Activated naive CD8-positive, alpha-beta T cell treated with anti-CD3 and anti-CD28 coated beads for 36 hours (primary cell): ENCODE measurements at places on chromosomes 4 and X. TPM values are rescaled to one million over a fixed set of nuclear protein-coding genes. Genes with fewer than 3 reads are reported as not detected.

GRCh38 chr4:8704632-8705031 lies 112.1 kb downstream of the CPZ start:
- no peak for DNase-seq

HSD17B13 gene
- total RNA-seq = not detected

DNA sequence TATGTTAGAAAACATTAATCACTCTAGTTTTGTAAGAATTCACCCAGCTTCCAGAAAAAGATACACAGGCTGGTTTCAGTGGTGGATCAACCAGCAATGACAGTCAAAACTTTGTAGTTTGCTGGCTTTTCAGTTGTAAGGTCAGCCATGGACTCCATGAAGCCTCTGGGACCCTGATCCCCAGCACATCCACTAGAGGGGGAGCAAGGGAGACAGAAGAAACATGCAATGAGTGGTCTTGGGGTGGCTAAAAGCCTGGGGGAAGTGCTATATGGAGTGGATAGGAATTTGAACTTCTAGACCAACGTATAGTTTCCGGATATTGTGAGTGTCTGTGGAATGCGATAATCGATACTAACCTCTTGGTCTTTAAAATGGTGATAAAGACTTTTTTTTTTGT lies 72.7 kb downstream of the AFF2 start:
- no peak for DNase-seq

DNA sequence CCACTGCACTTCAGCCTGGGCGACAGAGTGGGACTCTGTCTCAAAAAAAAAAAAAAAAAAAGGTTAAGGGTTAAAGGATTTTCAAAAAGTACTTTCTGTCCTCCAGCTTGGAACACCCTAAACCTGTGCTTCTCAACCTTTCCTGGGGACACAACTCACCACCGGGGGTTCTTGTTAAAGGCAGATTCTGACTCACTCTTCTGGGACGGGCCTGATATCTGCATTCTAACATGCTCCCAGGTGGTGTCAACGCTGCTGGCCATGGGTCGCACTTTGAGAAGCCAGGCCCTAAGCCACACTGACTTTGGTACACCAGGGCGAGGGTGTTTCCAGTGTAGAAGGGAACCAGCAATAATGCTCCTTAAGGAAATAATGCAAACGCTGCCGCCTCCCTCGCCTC lies 46.1 kb downstream of the AFAP1 start:
- no peak for DNase-seq

HS3ST1 gene
- total RNA-seq = 0.04 TPM

DNA sequence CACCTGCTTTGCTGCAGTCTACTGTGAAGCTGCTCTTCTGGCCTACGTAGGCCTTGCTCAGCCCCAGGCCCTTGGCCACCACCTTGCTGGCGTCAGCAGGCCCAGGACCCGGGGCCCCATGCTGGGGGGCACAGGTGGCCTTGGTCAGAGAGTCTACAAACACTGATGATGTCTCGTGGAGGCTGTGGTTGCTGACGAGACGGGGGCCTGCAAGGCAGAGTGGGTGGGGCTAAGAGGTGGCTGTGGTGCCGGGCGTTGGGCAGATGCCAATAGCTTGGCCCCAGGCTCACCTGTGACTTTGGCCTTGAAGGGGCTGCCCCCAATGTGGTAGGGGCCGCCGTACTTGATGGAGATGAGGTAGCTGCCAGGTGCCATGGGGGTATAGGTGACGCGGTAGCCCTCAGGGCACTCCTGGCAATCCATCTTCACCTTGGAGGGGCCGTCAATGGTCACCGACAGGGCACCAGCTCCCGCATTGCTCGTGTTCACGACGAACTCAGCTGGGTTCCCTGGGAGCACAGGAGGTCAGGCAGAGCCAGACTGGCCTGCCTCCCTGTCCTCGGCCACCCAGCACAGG lies 25.0 kb downstream of the FLNA start:
- DNase-seq = no peak

- DNase-seq = no peak
Measured at GRCh38 chr4:82380344-82380743, 6.6 kb upstream of the HNRNPD start.
